ENCODE measurements at places on chromosomes 1 and 21.

- DNase-seq = no peak
Measured at GRCh38 chr1:7727809-7728471, 43.2 kb upstream of the VAMP3 start.

- no peak for DNase-seq
Measured at GRCh38 chr1:2466958-2467554, 9.0 kb upstream of the PLCH2 start.

GRCh38 chr1:36086529-36087232 is 2.0 kb upstream of the ADPRS start:
- DNase-seq = no peak

DNA sequence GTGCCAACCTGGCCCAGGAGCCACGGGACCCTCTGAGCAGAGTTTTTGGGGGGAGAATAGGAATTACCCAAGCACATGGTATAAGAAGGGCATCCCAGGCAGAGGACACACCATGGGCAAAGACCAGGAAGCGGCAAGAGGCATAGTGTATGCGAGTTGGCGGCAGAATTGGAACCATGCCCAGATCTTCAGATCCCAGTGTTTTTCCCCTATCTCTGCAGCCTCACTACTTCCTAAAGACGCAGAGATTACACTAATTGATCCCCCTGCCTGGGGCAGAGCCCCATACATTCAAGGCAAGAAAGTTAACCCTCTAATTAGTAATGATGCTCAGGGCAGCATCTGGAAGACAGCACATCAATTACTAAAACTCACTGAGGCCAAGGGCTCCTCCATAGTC is 48.2 kb downstream of the SYT2 start:
- DNase-seq = peak; percentile 37

DNA sequence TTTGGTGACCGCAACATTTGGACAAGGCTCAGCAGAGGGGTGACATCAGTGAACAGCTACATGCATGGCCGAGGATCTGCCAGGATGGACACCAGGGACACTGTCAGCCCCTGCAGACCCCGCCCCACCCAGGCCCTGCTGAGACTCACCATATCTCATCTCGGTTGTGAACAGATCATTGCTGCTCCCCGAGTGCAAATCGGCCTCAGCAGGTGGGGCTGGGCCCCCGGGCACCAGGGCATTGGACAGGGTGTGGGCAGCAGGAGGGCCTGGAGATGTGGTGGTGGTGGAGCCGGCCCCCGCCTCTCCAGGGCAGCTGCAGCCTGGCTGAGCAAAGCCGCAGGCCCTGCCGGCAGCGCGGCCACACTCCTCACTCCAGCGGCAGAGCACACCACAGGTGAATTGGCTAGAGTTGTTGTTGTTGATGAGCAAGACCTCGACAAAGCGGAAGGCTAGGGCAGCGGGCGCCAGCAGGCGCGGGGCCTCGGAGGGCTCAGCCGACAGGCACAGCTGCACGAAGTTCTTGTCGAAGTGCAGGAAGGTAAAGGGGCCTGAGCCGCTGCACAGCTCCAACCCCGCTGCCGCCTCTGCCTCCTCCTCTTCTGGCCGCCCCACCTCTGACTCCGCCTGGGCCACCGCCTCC is 8.2 kb downstream of the ADGRB2 start:
- no peak for DNase-seq

GRCh38 chr21:16976193-16976592 is 536.6 kb upstream of the CXADR start:
- no peak for DNase-seq

DNA sequence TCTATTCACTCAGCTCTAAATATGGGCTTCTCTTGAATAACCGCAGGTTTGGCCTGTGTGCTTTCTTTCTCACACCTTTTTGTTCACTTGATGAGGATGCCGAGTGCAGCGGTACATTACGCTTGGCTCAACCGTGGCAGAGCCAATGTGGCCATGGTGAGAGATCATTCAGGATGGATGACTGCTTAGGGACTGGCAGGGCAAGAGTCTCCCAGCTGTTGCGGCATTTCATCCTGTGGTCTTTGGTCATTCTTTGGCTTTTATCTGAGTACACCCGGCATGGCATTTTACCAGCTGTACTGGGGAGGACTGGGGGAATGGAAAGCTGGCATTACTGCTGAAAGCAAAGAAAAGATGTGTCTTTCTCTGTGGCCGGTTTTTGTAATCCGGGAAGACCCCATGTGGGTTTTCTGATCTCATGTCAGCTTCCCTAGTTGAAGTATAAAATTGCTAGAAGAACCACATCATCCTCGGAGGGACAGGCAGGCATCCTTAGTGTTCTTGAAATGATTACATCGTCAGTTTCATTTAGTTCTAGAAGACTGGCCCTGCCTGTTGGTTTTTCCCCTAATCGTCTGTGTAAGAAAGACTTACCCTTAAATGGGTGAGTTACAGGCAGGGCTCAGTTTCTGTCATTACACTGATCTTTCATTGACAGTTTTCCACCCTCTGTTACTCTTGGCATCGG is 15.1 kb downstream of the PCP4 start:
- no peak for DNase-seq

- no peak for DNase-seq
Measured at GRCh38 chr21:33265664-33266049, 510 bp upstream of the IL10RB start.

GRCh38 chr21:36733857-36734256 is 34.9 kb downstream of the SIM2 start:
- no peak for DNase-seq

DNA sequence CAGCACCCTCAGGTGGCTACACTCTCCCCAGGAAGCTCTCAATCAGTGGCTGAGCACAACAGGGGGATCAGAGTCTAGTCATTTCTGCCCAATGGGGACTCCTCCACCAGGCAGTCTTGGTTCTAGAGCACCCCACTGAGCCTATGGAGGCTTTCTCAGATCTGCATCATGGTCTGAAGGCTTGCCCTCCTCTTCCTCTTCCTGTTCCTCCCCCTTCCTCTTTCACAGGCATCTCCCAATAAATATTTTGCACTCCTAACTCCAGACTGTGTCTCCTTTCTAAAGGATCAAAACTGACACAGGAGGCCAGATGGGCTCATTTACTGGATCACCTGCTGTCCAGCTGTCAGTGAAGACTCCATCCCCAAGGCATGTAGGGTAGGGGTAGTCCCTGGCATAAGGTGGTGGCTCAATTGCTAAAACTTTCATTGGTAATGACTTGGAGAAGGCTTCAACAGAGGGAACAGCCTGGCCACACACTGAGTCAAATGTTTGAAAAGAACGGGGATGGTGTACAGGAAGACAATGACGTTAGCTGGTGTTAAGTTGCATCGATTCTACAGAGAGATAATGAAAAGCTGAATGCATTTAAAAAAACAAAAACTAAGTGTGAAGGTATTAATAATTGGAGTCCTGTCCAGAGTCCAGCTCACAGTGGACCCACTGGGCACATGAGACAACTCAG is 84.2 kb upstream of the SLC2A1 start:
- DNase-seq = peak; percentile 94

DNA sequence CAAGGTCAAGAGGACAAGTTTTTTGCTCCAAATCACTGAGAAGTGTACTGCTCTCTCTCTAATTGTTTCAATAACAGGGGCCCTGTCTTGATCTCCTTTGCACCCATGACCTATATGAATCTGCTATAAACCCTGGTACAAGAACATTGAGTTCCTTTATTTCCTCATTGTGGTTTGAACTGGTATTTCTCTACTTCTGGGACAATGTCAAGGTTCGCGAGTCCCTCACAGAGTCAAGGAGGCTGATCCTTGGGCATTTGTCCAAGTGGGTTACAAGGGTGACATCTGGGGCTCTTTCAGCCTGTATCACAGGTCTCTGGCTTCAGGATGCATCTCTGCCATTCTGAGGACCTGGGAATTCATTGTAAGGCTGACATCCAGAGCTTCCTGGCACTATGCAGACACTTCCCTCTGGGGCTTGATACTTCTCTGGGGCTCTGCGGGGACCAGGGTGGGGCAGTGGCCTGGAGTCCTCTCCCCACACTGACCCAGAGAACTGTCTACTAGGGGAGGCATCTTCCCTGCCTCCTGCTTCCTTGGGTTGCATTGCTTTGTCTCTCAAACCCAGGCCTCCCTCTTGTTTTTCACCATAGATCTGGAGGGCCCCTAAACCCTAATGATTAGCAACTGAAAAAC is 22.5 kb upstream of the ZNF648 start:
- DNase-seq = no peak

GRCh38 chr1:94757931-94758330 is 62.2 kb upstream of the SLC44A3 start:
- DNase-seq = no peak

- no peak for DNase-seq
Measured at GRCh38 chr1:63682936-63683335, 89.7 kb downstream of the PGM1 start.

DNA sequence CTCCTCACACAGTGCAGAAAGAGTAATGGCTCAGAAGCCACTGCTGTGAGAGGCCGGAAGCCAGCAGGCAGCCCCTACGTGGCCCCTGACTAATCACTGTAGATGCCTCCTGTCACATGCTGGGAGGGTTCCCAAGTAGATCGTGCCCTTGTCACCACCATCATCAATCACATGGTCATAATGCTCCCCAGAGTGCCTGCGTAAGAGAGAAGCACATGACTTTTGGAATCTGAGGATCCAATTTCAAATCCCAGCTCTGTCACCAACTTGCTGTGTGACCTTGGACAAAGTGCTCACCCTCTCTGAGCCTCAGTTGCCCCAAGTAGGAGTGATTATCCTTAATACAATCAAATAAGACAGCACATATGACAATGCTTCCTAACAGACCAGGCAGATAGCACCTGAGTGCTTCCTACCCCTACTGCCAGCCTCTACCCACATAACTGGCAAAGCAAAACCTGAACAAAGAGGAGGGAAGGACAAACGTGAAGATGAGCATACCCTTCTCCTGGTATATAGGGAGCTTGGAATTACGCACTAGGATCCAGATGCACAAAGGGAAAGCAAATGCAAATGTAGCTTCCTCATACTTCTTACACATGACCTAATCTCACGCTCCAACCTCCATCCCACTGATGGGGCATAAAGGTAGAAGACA is 65.7 kb downstream of the SDC3 start:
- no peak for DNase-seq

DNA sequence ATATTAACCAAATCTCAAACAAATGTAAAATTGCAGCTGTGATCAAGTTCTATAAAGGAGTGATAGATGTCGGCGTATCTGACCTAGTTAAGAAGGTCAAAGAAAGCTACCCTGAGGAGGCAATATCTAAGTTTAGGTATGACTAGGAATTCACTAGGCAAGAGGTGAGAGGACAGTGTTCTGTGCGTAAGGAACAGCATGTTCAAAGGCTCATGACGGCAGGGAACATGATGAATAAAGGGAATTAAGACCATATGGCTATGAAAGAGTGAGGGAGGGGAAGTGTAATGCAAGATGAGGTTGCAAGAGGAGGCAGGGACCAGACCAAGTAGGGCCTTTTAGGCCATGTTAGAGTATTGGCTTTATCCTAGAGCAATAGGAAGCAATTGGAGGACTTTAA is 8.6 kb downstream of the LIX1L start:
- no peak for DNase-seq

All from NCI-H524 treated with DMSO at 0.1 percent for 48 hours (cell line).